Stomach (tissue), 19 donors: ENCODE measurements at places on chromosomes 7 and 10. TPM values are rescaled to one million over a fixed set of nuclear protein-coding genes. Genes with fewer than 3 reads are reported as not detected.

PRTFDC1 gene
- 5.7 TPM for polyA plus RNA-seq

COBL gene
- polyA plus RNA-seq, result 12.6 TPM

DNA sequence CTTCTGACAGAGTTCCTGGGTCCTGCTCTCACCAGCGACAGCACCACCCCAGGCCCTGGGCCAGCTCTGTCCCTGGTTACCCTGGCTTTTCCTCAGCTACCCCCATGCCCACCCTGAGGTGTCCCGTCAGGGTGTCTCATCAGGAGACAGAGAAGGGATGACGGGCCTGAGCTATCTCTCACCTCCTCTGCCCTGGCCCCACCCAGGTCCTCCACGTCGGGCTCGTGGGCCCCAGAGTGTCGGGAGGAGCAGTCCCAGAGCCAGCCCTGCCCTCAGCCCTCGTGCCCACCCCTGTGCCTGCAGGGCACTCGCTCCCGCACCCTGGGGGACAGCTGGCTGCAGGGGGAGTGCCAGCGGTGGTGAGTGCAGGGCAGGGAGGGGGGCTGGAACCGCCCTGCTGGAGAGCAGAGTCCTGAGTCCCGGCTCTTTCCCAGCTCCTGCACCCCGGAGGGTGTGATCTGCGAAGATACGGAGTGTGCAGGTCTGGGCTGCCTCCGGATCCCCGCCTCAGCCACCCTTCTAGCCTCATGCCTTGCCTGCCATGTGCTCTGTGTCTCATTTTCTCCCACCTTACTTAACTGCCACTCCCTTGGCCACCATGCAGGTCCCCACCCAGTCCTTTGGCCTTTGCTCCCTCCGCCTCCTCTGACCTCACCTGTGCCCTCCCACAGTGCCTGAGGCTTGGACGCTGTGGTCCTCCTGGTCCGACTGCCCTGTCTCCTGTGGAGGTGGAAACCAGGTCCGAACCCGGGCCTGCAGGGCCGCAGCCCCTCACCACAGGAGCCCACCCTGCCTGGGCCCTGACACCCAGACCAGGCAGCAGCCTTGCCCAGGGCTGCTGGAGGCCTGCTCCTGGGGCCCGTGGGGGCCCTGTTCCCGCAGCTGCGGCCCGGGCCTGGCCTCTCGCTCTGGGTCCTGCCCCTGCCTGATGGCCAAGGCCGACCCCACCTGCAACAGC is 16.7 kb upstream of the ZNF862 start:
- no peak for DNase-seq

LIPJ gene
- polyA plus RNA-seq, result 0.55 TPM

IPMK gene
- 1.9 TPM for polyA plus RNA-seq

DNA sequence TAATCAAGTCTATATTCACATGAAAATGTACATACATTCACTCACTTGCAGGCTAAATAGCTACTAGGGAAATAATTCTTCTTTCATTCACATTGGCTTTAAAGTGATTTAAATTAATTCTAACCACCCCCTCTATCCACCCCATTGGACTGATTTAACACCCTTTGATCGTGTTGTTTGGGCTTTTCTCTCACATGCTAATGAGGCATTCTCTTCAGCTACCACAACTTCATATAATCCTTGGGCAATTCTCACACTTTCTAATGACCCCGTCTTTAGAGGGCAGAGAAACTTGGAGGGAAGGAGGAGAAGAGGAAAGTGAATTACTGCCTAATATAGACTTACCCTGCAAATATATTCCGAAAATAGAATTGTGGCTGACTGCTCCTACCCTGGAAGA is 24.6 kb downstream of the GRM3 start:
- DNase-seq, result no peak

DNA sequence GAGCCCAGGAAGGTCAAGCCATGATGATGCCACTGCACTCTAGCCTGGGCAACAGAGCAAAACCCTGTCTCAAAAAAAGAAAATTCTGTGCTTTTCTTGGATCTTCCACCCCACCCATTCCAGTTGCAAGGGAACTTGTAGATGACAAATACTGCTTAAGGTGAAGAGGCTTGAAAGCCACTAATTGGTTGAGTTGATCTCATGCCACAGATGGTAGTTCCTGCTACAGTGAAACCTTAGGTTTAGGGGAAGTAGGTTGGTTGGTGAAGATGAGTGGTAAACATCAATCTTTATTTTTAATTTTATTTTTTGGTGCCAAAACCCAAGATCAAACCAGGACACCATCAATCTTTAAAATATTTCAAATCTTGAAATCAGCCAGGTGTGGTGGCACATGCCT is 2.9 kb upstream of the GDI2 start:
- no peak for DNase-seq

GRCh38 chr10:102419269-102420180 is 940 bp upstream of the PSD start:
- peak; percentile 63 for DNase-seq

GPR85 gene
- 0.48 TPM for polyA plus RNA-seq

DNA sequence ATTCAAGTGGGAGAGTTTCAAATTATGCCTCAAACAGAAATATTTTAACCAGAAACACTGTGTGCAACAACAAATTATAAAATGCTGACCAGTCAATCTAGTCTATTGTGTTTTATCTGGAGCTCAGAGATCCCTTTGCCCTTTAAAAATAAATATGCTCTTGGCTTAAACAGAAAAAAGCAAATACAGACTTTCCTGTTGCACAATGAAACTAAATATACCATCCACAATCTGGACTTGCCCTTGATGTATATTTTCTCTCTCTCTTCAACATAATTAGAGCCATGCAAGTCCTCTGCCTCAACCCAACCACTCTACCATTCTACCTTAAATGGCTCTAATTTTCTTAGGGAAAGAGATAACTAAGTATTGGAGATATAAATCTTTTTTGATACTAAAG is 34.9 kb downstream of the ASAH2 start:
- peak; percentile 15 for DNase-seq

DNA sequence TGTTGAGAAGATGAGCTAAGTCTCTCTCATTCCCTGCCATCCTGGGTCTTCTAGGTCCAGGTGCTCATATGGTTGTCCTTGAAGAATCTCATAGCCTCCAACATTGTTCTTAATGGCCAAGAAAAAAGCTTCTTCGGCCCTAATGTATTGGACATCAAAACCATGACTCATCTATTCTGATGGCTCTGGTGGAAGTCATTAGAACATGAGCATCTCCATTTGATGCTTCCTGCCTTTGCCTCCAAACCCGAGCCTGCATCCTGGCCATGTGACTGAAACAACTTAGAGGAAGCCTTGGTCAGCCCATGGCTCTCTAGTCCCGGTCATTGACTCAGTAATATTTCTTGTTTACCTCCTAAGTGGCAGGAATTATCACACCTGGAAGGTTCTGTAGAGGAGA is 264.1 kb upstream of the FZD8 start:
- no peak for DNase-seq

NKX1-2 gene
- polyA plus RNA-seq, result 0.10 TPM

GRCh38 chr7:90569368-90569767 is 26.8 kb upstream of the CDK14 start:
- DNase-seq, result no peak

DNA sequence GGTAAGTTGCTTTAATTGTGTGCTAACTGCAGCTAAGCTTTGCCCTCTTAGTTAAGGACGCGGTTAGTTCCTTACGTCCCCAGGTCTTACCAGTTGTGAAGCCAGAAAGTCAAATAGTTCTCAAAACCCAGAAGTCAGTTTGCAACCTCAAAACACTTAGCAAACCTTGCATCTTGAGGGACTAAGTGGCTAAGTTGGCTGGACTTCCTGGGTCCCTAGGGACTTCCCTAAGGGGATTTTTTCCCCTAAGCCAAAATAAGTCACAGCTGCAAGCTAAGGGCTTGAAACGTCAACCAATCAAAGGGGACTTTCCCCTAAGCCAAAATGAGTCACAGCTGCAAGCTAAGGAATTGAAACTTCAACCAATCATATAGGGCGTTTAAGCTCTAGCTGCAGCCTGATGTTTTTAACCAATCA is 36.2 kb upstream of the HECW1 start:
- peak; percentile 8 for DNase-seq

AKR1D1 gene
- not detected for polyA plus RNA-seq

DNA sequence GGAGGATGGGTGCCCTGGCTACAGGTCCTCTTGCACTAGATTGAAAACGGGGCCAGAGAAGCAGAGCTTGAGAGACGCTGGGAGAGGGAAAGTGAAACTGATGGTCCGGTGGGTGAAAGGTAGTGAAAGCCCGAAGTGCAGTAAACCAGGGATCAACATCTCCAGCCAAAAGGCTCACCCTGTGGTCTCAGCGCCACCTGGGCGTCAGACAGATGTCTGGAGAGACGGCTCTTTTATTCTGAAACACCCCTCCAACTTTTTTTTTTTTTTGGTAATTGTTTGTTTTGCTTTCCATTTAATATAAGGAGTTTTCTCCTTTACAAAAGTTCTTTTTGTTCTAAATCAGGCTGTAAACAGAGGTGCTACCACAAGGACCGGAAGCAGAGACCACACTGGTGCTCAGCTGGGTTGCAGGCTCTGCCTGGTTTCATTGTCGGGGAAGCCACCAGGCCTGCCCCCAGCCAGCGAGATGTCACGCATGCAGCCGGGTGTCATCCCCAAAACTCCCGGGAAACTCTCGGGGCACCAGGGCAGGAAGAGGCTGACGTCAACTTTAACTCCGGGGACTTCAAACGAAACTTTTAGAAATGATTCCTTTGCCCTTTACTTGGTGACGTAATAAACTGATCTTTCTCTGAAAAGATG is 11.2 kb downstream of the IL2RA start:
- DNase-seq, result peak; percentile 77

DNA sequence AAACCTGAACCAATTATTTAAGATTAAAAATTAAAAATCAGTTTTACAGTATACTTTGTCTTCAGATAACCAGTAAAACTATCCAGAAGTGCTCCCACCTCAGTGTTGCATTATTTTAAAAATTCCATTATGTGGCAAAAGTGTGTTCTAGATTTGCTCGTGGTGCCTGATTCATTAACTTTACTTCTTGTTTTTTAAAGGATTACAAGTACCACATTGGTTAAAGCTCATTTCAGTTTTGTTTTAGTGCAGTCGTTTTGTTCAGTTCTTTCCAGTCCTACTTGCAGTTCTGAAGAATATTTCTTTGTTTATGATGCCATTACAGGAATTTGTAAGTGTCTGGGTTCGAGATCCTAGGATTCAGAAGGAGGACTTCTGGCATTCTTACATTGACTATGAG is 69.0 kb downstream of the SNX10 start:
- no peak for DNase-seq

CYTH3 gene
- 5.1 TPM for polyA plus RNA-seq

GRCh38 chr7:18835001-18835690 is 282.3 kb downstream of the TWIST1 start:
- DNase-seq, result no peak

SAMD9L gene
- polyA plus RNA-seq, result 3.9 TPM

CFTR gene
- polyA plus RNA-seq, result 0.44 TPM

- no peak for DNase-seq
These were observed 128.6 kb downstream of the MLLT10 start for GRCh38 chr10:21662635-21663034.

- DNase-seq, result no peak
These were observed 44.8 kb downstream of the TNPO3 start for GRCh38 chr7:129010075-129010474.

DNA sequence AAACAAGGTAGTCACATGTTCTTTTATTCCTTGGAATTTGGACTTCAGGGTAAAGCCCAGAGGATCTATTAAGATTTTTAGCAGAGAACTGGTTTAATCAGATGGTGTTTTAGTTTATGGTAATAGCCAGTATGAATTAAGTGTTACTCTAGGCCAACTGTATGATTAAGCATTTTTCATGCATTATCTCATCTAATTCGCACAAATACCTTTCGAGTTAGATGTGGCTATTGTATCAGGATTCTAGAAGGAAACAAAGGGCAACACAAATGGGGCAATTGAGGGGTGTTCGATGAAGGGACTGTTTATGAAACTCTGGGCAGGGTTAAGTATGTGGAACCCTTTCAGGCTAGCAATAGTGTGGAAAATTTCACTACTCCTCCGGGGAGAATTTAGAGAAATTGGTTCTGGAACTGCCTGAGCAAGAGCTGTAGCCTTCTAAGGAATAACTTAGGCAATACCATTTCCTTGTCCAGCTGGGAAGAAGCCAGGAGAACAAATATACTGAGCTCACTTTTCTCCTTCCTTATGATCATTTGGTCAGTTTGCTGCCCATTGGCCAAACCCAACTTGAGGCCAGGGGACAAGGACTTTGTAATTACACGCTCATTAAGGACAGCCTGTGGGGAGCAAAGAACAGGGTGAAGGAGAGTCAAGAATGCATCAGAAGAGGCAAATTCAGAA is 319.0 kb upstream of the FZD1 start:
- peak; percentile 29 for DNase-seq

GRCh38 chr7:5012985-5013384 is 32.7 kb upstream of the RBAK start:
- DNase-seq, result no peak

GRCh38 chr7:2738766-2739549 is 51.0 kb downstream of the AMZ1 start:
- DNase-seq, result no peak

DNAJC12 gene
- 4.9 TPM for polyA plus RNA-seq

DNA sequence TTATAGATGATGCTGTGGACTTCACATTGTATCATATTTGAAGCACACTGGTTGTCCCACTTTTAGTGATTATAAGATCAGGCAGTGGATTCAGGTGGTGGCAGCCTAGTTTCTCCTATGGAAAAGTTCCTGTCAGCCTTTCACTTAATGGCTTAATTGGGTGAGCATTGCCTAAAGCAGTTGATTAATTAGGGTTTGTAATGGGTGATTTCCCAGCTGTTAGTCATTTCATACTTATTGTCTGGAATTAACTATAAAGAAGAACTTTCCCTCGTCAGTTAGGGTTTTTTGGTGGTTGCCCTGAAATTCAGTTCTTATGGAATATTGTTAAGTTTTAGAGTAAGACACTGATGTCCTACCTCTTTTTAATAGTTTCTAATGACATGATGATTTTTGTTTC is 78.8 kb downstream of the SLC25A40 start:
- no peak for DNase-seq

GRCh38 chr7:44769376-44769775 is 20.7 kb downstream of the ZMIZ2 start:
- no peak for DNase-seq

NRCAM gene
- polyA plus RNA-seq, result 2.3 TPM

LLCFC1 gene
- not detected for polyA plus RNA-seq
